Breast epithelium (tissue), 4 donors: ENCODE measurements at places on chromosomes 12 and 14.

- no peak for DNase-seq
Observed at GRCh38 chr12:45725631-45726602, 3.6 kb upstream of the ARID2 start.

GRCh38 chr12:53538209-53538689 is 31.0 kb upstream of the NPFF start:
- peak; percentile 31 for DNase-seq

- no peak for DNase-seq
Observed at GRCh38 chr14:75824318-75824717, 157.5 kb downstream of the TGFB3 start.

- no peak for DNase-seq
Observed at GRCh38 chr12:7787574-7788293, 1.5 kb upstream of the NANOG start.

DNA sequence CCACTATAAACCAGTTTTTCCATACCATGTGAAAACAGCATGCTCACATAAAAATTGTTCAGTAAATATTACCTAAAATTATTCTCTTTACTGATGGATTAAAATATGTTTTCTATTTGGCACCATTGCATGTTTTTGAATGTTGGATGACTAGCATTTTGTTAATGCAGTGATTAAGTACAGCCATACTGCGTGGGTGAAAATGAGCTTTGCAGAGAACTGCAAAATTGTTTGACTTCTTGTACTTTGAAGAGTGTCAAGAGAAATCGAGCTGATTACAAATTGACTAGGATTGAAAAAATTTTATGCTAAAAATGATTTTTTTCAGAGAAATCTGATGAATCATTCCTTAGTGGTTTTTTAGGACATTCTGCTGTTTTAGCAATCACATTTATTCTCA is 452.9 kb downstream of the RPL10L start:
- no peak for DNase-seq

GRCh38 chr14:105351920-105352851 is 37.6 kb downstream of the PACS2 start:
- DNase-seq, result peak; percentile 90

DNA sequence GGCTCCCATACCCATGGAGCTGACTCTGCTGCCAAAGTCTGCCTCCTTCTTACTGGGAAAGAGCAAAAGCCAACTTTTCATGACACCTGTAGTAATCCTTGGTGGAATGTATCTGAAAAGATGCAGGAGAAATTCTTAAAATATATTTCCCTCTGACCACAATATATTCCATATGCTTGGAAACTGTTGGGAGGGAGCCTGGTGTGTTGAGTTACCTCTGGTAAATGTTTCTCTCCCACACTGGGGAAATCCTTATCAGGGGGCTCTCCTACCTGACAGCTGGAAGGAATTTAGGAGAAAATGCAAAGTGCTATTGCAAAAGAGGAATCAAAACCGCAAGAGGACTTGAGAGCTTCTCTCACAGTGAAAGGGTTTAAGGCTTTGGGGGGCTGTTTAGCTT is 139.4 kb downstream of the TBX5 start:
- no peak for DNase-seq
